Thoracic aorta (tissue), 2 donors: ENCODE measurements at places on chromosomes 5 and 9.

- DNase-seq, result no peak
- H3K27ac ChIP-seq, result no peak overlapping the region
- peaks cover 19% of the 10 kb centered on the region for H3K4me1 ChIP-seq
- no peaks in the 10 kb centered on the region for H3K36me3 ChIP-seq
These were observed 187.9 kb downstream of the EBF1 start for GRCh38 chr5:158911693-158912363.

DNA sequence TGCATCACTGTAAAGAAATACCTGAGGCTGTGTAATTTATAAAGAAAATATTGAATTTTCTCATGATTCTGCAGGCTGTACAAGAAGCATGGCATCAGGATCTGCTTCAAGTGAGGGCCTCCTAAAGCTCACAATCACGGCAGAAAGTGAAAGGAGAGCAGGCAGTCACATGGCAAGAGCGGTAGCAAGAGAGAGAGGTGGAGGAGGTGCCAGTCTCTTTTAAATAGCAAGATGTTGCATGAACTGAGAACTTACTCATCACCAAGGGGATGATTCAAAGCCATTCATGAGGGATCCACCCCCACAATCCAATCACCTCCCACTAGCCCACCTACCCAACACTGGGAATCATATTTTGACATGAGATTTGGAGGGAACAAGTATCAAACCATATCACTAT lies 184.5 kb upstream of the PAPPA start:
- peaks cover 7% of the 10 kb centered on the region for H3K4me1 ChIP-seq
- H3K27ac ChIP-seq, result no peak overlapping the region
- no peak overlapping the region for H3K4me3 ChIP-seq
- DNase-seq, result no peak

DNA sequence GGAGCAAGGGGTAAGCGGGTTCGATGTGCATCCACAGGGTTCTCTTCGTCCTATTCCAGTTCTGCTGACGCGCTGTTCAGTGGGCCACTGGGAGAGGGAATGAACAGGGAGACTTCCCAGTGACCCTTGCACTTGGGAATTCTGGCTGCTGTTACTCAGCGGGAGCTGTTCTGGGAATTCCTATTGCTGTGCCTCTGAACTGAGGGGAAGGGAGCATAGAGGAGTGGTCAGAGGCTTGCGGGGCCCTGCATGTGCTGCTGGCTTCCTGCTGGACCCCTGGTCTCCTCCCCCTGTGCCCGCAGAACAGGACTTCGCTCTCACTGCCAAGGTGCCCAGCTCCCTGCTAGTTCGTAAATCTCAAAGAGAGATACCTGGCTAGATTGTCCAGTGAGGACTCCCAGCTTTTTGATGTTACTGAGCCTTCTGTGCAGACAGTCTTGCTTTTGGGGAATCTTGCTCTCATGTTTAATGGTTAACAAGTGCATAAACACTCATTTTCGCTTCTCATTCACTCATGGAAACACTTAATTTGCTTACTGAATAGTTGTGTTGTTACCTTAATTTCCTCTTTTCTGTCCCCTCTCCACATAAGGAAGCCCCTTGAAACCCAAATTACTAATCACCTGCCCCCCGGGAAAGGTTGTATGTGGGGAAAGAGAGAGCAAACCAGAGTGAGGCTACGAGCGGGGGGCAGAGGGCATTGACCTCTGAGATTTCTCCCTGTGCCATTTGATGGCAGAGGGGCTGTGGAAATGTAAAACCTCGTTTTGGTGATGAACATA lies 5.9 kb downstream of the TRIO start:
- H3K36me3 ChIP-seq, result no peaks in the 10 kb centered on the region
- no peak overlapping the region for H3K27ac ChIP-seq
- no peaks in the 10 kb centered on the region for H3K27me3 ChIP-seq
- no peak for DNase-seq
- H3K4me3 ChIP-seq, result no peak overlapping the region

DNA sequence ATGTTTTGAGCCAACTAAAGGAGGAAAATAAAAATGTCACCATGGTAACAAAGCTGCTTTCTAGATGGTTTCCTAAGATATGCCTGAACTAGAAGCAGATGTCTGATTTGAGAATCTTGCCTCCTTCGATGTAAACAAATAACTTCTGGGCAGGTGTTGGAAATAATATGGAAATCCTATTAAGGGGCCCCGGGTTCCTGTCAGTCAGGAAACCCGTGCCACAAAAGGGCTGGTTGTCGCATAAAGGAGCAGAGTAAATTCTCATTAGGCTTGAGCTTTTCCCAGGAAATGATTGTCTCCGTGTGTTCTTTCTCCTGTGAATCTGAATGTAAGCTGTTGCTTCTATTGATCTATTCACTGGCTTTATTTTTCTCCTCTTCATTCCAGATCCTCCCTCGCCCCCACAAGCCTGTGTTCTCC lies 90.8 kb downstream of the TLE4 start:
- H3K36me3 ChIP-seq, result no peaks in the 10 kb centered on the region
- no peak for DNase-seq
- no peaks in the 10 kb centered on the region for H3K4me1 ChIP-seq
- H3K27ac ChIP-seq, result no peak overlapping the region
- no peaks in the 10 kb centered on the region for H3K27me3 ChIP-seq
- no peak overlapping the region for H3K4me3 ChIP-seq

- H3K4me3 ChIP-seq, result peak overlapping the region; percentile 48
- DNase-seq, result no peak
- H3K27me3 ChIP-seq, result no peaks in the 10 kb centered on the region
- no peaks in the 10 kb centered on the region for H3K36me3 ChIP-seq
- peak overlapping the region; percentile 29 for H3K27ac ChIP-seq
- peaks cover 28% of the 10 kb centered on the region for H3K4me1 ChIP-seq
These were observed 76.2 kb upstream of the IL6ST start for GRCh38 chr5:56070851-56071465.

GRCh38 chr9:4098031-4098430 lies 201.8 kb downstream of the GLIS3 start:
- no peak for DNase-seq
- no peak overlapping the region for H3K4me3 ChIP-seq
- peaks cover 35% of the 10 kb centered on the region for H3K4me1 ChIP-seq

- no peak for DNase-seq
- H3K4me3 ChIP-seq, result no peak overlapping the region
- peaks cover 4% of the 10 kb centered on the region for H3K4me1 ChIP-seq
- no peaks in the 10 kb centered on the region for H3K36me3 ChIP-seq
These were observed 45.7 kb upstream of the ORM1 start for GRCh38 chr9:114276908-114277821.

DNA sequence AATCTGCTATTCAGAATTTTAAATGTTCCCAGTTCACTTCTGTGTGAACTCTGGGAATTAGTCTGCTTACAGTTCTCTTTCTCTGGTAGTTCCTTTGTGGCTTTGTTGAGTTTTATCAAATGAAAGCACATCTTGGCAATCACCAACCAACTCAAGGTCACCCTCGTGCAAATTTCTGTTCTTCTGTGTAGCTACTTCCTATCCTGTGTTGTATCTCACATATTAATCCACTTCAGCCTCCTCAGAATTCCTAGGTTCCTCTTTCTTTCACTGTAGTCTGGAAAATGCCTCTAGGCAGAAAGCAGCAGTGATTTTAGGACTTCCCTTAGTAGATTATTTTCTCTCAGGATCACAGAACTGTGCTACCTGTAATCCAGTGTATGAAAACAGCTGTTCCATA lies 100.3 kb downstream of the AUH start:
- no peaks in the 10 kb centered on the region for H3K27me3 ChIP-seq
- no peak overlapping the region for H3K4me3 ChIP-seq
- H3K27ac ChIP-seq, result no peak overlapping the region
- DNase-seq, result no peak
- no peaks in the 10 kb centered on the region for H3K4me1 ChIP-seq
